ENCODE measurements at places on chromosomes 1 and 21. TPM values are rescaled to one million over a fixed set of nuclear protein-coding genes. Genes with fewer than 3 reads are reported as not detected.

GRIK3 gene
- total RNA-seq: not detected

OLIG2 gene
- total RNA-seq: not detected

SYT14 gene
- total RNA-seq: 0.44 TPM

EFHD2 gene
- 17.3 TPM for total RNA-seq

PTGFR gene
- 37.7 TPM for total RNA-seq

ZBTB40 gene
- total RNA-seq: 6.5 TPM

DENND2C gene
- 2.4 TPM for total RNA-seq

LCE1E gene
- not detected for total RNA-seq

LCE2B gene
- total RNA-seq: not detected

KCNA3 gene
- total RNA-seq: not detected

TRIM63 gene
- under 0.01 TPM for total RNA-seq
